ENCODE measurements at places on chromosomes 2 and 18. TPM values are rescaled to one million over a fixed set of nuclear protein-coding genes. Genes with fewer than 3 reads are reported as not detected.

Gene MOGAT1
- total RNA-seq = not detected

Gene ARID5A
- total RNA-seq = 14.7 TPM

Gene SERPINB10
- 3.4 TPM for total RNA-seq

Gene COLEC11
- total RNA-seq = not detected

Data from mammary microvascular endothelial cell (primary cell).